ENCODE measurements at places on chromosomes 2 and 18.

- DNase-seq: no peak
Measured at GRCh38 chr2:216661639-216662375, 28.6 kb downstream of the IGFBP2 start.

- DNase-seq: peak; percentile 7
Measured at GRCh38 chr2:31138037-31138962, at the start of gene GALNT14. Gene GALNT14, minus strand, starts transcription at chr2:31138440. Its CDS starts 354 bp downstream, at chr2:31138086.

GRCh38 chr2:224584111-224584784 is 915 bp downstream of the CUL3 start:
- DNase-seq: peak; percentile 38

- peak; percentile 71 for DNase-seq
Measured at GRCh38 chr2:200454927-200455801, 54.7 kb downstream of the KCTD18 start.

DNA sequence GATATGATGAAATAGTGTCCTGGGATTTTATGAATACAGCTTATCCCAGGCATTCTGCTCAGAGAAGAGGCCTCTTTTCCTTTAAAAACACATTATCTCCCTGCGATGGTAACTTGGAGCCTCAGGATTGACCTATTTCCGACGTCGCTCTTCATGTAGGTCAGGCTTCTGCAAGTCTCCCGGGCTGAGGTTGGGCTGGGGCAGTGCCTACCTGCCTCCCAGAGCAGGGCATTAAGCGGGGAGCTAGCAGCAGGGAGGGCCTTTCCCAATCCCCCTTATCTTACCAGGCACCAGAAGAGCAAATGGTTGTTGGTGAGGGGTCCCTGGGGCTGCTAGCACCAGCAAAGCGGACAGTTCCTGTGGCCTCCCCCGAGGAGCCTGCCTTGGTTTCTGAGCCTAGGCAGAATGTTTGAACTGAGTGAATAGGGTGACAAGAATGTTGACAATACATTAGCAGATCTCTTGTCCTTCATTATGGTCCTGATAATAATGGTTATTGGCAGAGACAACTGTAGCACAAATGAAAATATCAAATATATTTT is 60.2 kb downstream of the TRPM8 start:
- DNase-seq: no peak

GRCh38 chr18:76565238-76566173 is 70.5 kb upstream of the ZNF516 start:
- DNase-seq: peak; percentile 96

GRCh38 chr18:23532848-23533247 is 29.5 kb downstream of the RMC1 start:
- DNase-seq: no peak

GRCh38 chr2:239380831-239381708 is 19.8 kb downstream of the HDAC4 start:
- no peak for DNase-seq

GRCh38 chr18:8529609-8530008 is 79.6 kb upstream of the RAB12 start:
- DNase-seq: no peak

DNA sequence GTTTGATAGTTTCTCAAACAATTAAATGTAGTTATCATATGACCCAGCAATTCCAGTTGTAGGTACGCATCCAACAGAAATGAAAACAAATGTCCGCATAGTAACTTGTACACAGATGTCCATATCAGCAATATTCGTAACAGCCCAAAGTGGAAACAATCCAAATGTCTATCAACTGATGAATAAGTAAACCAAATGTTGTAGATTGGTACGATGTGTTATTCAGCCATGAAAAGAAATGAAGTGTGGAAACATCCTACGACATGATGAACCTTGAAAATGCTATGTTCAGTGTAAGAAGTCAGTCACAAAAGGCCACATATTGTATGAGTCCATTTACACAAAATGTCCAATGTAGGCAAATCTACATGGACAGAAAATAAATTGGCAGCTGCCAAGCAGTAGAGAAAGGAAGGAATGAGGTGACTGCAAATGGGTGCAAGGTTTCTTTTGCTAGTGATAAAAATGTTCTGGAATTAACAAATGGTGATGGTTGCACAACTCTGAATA is 26.9 kb downstream of the GAREM1 start:
- no peak for DNase-seq

DNA sequence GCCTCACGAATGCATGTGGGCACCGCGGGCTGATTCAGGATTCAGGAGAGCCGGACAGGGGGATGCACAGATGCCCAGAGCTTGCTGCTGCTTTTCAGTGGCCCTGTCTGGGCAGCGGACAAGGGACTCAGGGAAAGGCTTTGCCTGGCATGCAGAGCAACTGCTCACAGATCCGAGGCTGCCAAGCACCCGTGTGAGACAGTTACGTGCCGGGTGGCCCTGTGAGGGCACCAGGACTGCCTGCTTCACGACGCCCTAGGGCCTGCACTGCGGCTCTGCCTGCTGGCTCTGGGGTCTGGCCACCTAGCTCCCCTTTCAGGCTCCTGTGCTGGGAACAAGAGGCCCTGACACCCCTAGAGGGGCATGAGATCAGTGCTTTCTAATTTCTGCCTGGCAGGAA is 221.4 kb upstream of the PXDN start:
- DNase-seq: no peak
